ENCODE measurements at places on chromosomes 3 and 15.

GRCh38 chr3:184743248-184743647 lies 31.4 kb upstream of the MAGEF1 start:
- DNase-seq, result no peak

GRCh38 chr3:178982137-178982536 lies 89.5 kb downstream of the ZMAT3 start:
- no peak for DNase-seq

DNA sequence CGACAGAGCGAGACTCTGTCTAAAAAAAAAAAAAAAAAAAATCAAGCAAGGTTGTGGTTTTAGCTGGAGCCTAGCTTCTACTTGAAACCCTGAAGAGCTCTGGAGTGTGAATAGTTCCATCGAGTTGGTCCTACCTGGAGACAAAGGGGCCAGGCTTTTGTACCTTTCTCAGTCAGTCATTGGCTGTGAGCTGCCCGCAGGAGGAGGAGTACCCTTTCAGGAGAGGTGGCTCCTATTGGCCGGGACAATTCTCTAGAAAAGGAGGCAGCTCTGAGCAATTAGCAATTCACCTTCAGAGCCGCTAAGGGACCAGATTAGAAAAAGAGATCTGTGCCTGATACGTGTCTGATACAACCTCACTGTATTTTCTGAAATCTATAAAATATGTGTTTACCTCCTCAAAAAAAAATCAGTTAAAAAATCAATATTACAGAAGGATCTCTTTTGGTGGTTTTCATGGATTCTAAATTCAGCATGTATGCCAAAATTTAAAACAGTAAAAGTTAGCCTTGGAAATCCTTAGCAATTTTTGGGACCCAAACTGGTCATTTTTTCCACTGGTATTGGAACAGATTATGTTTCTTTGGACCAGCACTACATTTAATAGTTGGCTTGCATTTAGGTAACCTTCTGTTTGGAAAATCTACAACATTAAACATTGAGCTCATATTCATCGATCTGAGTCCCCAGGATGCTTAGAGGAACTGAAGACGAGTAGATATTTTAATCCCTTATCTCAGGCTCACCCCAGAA lies 29.7 kb upstream of the PDCD6IP start:
- DNase-seq, result no peak

DNA sequence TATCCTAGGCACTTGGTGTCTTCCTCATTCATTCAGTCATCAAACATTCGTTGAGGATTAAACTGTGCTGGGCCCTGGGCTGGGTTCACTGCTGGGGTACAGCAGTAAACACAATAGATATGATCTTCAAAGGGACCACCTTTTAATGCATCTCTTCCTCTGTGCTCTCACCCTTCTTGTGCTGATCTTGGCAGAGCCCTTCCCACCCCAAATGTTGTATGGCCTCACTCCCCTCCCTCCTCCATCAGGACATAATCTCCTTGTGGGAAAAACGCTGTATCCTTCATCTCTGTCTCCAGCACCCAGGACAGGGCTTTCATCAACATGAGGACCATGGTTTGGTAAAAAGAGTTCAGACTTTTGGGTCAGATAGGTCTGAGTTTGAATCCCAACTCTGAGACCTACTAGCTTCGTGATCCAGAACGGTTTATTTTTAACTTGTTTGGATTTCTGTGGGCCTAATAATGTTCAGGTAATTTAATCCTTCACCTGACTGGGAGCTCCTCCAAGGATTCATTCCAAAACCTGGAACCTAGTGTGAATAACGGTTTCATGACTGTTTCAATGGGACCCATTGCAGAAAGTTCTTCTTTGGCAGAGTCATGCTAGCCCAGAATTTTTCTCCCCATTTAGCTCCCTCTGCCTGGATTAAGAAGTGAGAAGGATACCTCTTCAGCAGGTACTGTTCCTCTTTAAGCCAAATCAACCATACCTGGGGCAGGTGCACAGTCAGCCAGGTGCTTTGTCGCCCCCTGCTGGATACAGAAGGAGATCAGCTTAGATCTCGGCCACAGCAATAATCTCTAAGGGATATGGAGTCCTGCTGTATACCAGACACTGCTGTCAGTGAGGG lies 5.2 kb upstream of the WNT7A start:
- no peak for DNase-seq

DNA sequence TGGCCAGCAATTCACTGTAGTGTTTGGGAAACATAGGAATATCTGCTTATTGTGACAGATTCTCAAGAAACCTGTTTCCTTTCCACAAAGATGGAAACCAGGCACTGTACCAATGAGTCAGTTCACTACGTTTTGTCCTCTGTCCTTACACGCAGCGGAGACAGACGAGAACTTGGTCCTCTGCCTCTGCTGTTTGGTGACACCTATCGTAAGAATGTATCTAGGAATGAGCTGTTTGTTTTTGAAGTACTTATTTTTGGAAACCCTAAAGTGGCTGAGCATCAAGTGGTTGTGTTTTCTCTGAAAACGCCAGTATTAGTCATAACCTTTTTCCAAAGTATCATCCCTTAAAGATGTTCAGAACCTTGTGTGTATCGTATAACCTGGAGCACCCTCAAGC lies 93.0 kb downstream of the PGPEP1L start:
- DNase-seq, result no peak

GRCh38 chr3:39205919-39206516 lies 13.6 kb upstream of the XIRP1 start:
- DNase-seq, result no peak

DNA sequence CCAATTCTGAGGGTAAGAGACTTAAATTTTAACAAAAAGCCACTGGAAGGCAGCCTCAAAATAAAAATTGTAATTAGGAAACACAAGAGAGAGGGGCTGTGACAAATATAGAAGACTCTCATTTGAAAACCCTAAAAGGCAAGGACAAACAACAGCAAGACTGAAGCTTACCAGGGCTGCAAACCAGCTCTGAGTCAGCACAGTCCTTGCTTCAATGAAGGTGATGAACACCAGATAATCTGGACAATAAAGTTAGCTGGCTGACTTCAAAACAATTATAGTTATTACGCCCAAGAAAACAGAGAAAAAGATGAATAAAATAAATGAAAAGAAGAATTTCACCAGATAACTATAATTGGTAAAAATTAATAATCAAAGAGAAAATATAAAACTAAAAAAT lies 149.3 kb upstream of the NSMCE3 start:
- DNase-seq, result no peak

DNA sequence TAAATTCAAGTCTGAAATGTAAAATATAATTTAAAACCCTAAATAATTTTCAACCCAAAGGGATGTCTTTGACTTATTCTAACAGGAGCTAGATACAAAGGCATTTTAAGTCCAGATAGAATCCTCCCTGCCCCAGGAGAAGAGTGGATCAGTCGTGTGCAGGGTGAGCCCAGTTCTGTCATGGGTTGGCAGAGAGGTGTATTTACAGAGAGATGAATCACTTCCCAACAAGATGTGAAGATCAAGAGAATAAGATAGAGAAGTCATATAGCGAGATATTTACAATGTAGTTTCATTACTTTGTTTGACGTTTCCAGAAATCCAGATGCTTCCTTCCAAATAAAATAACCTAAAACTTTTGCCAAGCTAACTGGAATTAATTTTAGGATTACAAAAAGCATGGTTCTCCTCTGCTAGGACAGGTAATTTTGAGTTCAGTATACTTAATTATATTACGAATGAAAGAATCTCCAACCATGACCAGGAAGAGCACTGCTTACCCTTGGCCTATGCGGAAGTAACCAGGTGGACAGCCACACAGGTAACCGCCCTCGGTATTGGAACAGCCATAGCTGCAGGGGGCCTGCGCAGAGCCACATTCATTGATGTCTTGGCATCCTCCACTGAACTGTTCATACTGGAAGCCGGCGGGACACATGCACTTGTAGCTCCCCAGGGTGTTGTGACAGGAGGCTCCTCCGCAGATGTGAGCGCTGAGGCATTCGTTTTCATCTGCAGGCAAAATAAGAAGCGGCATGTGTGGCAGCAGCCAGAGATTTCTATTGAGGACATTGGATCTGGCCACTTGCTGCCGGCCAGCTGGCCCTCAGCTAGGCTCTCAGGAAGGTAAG lies 84.0 kb downstream of the DUT start:
- DNase-seq, result no peak

DNA sequence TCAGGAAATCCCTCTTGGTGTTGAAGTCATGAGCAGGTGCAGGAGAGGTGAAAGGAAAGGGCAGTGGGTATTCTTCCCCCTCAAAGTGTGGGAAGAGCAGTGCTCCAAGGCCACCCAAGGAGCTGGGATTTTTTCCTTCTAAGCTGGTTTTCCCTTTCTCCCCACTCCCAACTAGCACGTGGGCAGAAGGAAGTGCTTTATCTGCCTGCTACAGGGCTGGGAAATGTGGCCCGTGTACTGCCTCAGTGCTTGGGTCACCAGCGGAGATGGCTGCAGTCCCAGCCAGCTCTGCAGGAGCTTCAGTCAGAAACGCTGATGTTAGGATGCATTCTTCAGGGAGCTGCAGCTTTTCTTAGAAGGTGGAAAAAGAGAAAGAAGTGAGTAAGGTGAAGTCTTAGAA lies 99.2 kb downstream of the CACNA1D start:
- DNase-seq, result no peak

DNA sequence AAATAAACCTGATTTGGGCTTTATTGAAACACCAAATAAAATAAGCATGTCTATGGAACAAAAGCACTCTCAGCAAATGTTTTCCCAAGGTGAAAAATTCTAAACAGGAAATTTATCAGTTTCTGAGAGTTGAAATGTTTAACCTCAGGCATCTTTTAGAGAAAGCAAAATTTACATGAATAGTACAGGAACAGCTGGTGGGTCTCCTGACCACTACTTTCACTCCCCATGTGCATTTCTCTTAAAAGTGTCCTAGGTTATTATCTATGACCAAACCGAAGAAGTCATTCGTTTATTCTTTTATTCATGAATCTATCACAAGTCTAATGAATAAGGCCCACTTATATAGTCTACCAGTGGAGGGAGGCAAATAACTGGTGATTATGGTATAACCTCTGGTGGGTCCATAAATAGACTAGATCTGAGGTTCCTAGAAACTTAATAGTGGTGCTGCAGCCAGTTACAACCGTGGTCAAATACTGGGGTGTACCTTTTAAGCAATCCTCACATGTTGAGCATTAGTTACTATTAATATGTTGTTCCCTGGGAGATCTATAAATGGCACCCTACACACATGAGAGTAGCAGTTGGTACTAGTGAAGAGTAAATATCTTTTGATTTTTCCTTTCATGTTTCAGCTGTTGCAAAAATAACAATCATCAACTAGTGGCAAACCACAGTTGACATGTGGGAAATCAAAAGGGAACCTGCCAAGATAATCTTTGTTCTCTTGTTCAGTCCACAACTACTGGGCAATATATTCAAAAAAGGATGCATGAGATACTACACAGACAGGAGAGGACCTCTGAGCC lies 169.3 kb upstream of the STAC start:
- no peak for DNase-seq

- no peak for DNase-seq
Observed at GRCh38 chr15:27642981-27643380, 456.1 kb downstream of the OCA2 start.

DNA sequence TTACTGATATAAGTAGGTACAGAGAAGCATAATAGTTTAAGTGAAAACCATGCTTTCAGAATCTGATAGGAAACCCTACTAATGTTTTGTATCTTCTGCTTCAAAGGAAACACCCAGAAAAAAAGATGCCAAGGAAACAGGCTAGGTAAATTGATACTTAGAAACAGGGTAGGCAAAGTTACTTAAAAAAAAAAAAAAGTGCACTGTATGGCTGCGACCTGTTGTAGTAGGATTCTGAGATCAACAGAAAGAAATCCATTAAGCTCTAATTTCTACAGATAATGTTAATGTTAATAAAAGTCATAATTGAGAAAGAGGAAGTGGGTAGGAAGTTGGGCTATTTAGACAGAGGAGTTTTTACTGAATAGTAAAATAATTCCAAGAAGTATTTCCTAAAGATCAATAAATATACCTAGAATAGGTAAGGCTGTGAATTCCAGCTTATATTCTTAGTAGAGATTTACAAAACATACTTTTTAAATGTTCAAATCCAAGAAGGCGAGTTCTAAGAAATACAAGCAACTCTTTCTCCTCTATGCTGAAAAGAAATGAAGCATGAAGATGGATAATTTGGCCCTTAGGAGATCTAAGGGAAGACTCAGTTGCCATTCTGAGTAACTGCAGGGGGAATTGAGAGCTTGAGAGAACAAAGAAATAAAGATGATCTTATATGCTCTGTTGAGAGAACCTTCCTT lies 24.1 kb upstream of the STT3B start:
- DNase-seq, result no peak

DNA sequence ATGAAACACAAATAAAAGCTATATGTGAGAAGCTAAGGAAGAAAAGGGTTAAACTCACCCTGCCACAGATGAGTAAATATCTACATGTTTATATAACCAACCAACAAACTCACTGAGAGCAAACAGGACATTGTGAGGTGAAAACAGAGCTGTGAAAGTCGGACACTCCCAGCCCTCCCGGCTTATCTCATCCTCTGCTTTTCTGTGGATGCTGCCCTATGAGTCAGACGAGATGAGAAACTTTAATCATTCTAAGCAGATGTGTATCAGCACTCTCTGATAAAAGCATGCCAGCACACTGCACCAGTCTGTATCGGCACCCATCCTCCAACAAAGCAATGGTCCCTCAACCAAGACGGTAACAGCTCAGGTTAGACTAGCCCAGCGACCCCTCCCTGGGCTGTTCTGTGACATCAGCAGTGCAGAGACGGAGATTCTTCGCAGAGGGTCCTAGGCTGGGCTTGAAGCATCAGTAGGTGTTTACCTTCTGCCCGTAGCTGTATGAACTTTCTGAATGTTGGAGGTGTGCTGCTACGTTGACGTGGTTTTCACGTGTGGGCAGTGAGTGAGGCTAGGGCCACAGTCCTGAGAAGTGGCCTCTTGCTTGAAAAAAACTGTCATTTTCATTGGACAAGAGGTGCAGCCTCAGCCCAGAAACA lies 119.8 kb upstream of the ALDH1A3 start:
- no peak for DNase-seq

- peak; percentile 23 for DNase-seq
Observed at GRCh38 chr3:47365213-47366153, 15.3 kb upstream of the PTPN23 start.

- DNase-seq, result no peak
Observed at GRCh38 chr3:168975576-168975975, 687.9 kb downstream of the MECOM start.

DNA sequence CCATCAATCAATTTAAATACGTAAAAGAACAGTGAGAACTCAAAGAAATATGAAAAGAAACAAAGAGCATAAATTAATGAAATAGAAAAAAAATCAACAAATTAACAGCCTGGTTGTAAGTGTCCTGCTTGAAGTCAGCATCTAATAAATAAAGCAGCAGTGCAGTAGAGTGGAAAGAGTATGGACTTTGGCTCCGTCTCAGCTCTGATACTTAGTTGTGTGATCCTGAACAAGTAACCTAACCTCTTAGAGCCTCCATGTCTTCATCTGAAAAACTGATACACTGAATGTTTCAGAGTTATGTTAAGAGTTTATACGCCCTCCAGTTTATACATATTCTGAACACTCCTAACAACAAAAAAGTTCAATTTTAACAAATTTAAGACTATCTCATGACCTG lies 44.6 kb downstream of the TFDP2 start:
- no peak for DNase-seq

DNA sequence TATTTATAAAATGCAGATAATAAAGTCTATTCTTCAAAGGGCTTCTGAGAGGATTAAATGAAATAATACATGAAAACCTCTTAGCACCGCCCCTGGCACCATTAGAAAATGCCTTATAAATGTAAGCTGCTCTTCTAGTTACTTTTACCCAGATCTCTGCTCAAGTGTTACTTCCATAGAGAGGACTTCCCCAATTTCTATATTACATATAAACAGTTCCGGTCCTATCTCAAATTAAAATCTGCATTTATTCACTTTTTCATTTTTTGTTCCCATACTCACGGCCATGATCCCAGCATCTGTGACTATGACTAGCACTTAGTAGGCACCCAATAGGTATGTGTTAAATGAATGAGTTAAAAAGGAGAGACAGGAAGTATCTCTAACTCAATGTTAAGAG lies 890.9 kb upstream of the CFAP20DC start:
- no peak for DNase-seq

Data from A673 (cell line).